ENCODE measurements at places on chromosomes 11 and 22. TPM values are rescaled to one million over a fixed set of nuclear protein-coding genes. Genes with fewer than 3 reads are reported as not detected.
A peak's percentile ranks its signal among the peaks of the same experiment; 100 is the strongest.

GRCh38 chr22:27684901-27685300 lies 116.7 kb downstream of the MN1 start:
- DNase-seq = no peak

- no peak for DNase-seq
Measured at GRCh38 chr11:20274031-20274430, 89.5 kb upstream of the HTATIP2 start.

DNA sequence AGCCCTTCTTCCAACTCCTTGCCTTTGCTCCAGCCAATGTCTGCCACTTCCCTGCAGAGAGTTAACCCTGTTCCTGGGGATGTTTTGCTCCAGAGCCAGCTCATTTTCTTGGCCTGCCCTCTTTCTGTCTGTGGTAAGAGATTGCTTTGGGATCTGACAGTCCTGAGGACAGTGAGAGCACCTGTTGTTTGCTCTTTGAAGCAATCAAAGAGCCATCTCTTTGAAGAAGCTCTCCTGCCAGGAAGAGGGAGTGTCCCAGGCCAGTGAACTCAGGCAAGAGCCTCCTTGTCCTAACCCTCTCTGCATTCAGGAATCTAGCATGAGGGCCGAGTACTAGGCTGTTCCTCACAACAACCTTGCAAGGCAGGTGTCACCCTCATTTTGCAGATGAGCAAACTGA lies 42.2 kb downstream of the TRAF6 start:
- DNase-seq = no peak

The AAMDC gene
- 18.5 TPM for total RNA-seq

- DNase-seq = peak; percentile 45
Measured at GRCh38 chr11:61962213-61963015, 5.0 kb downstream of the FTH1 start.

DNA sequence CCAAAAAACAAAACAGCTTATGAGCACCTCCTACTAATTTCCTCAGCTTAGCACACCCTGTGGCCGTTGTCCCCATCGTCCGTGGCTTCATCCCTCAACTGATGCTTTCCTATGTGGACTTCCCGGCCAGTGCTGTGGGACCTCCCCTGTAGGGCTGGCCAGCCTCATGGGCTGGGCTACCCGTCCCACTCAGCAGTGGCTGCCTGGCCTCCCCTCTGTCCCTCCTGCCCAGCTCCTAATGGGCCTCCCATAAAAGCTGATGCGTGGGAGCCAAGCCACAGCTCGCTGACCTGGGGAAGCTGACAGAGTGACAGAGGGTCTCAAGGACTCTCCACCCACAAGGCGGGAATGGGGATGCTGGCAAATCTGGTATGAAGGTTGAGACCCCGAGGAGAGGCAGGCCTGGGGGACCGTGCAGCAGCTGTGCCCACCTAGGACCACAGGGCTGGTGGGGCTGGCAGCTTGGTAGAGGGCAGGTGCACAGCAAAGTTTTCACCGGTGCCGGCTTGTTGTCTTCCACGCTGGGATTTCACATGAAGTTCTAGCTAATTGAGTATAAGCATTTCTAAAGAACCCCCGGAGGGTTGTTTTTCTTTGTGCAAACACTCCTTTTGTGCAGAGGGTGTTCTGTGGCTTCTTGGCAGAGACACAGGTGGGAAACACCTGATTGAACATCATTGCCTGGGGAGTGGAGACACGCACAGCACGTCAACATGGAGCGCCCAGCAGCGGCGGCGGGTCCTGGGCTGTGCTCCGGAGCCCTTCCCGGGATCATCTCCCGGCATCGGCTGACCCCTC lies 23.2 kb downstream of the TBX1 start:
- DNase-seq = no peak

DNA sequence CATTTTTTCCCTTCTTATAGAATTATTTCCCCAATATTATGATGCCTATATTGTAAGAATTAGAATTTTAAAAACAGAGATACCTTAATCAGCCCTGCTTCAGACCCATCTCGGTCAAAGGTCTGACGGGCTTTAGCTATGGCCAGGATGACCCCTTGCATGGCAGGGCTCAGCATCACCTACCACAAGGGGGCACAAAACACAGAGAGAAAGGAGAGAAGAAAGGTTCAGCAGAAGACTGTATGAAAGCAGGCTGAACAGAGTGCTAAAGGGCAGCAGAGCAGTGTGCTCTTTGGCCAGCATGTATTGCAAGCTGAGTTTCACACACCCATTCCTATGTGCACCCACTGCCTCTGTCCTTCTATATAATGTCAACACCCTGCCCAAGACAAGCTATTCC lies 26.8 kb downstream of the CLDN25 start:
- DNase-seq = peak; percentile 49

DNA sequence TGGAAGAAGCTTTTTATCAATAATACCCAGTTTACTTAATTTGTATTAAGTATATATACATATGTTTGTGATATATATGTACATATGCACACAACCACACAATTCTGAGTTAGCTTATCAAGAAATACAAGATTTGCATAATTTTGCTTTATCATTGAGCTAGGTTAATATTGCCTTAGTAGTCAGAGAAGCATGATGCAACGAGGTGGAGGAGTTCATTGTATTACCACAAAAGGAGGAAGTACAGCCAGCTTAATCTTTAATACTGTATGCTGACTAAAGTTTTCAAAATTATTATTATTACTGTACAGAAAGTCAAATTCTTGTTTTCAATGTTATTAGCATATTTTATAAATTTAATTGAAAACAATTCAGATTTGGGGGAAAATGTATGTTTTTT lies 278.4 kb upstream of the PDGFD start:
- DNase-seq = no peak

DNA sequence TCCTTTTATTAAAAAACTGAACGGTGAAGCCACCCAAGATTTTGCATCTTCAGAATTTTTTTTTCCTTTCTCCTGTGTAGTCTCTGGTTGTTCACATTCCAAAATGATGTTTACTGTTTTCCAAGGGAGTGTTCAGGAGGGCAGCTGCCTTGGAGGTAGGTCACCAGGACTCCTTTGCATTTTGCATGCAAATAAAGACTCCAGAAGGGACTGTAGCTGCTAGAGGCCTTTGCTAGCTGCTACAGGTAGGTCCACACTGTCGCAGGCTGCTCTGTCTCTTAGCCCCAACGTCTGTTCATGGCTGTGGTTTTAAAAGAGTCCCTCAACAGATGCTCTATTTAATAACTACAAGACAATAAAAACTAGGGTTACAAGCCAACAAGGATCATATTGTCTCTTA lies 11.4 kb downstream of the CTSC start:
- DNase-seq = no peak

DNA sequence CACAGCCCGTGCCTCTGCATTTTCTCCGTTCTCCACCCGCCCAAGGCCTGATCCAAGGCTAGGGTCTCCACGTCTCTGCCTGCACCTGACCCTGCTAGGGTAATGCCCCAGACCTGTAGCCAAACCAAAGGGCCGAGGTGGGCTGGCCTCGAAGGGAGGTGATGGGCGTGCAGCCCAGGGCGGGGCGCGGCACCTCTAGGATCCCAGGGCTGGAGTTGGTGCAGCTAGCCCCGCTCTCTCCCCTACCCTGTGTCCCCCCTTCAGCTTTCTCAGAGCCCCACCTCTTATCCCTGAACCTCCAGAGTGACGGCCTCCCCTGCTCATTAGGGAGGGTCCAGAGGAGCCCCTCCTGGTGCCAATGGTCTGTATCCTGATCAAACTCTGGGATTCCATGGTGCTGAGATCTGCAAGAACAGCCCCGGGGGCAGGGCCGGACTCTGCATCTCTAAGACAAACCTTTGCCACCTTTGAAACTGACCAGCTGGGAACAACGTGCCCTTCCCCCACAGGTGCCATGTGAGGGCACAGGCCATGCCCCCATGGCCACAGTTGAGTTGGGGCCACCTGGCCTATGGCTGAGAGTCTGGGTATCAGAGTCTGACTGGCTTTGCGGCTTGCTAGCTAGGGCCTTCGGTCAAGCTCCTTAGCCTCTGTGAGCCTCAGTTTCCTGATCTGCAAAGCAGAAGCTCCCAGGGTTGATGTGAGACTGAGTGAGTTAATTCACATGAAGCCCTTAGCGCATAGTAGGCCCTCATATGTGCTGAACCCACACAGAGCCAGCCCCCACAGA lies 23.1 kb upstream of the CBX7 start:
- peak; percentile 45 for DNase-seq

GRCh38 chr11:74572349-74572748 lies 20.0 kb upstream of the POLD3 start:
- no peak for DNase-seq

GRCh38 chr22:41917903-41918791 lies 3.3 kb upstream of the SHISA8 start:
- no peak for DNase-seq

The KRTAP5-1 gene
- total RNA-seq = not detected

GRCh38 chr11:116580799-116581198 lies 192.0 kb downstream of the BUD13 start:
- DNase-seq = no peak

GRCh38 chr11:102225689-102226568 lies 91.4 kb upstream of the BIRC3 start:
- DNase-seq = no peak

- no peak for DNase-seq
Measured at GRCh38 chr11:58574881-58575280, 775 bp downstream of the LPXN start.

DNA sequence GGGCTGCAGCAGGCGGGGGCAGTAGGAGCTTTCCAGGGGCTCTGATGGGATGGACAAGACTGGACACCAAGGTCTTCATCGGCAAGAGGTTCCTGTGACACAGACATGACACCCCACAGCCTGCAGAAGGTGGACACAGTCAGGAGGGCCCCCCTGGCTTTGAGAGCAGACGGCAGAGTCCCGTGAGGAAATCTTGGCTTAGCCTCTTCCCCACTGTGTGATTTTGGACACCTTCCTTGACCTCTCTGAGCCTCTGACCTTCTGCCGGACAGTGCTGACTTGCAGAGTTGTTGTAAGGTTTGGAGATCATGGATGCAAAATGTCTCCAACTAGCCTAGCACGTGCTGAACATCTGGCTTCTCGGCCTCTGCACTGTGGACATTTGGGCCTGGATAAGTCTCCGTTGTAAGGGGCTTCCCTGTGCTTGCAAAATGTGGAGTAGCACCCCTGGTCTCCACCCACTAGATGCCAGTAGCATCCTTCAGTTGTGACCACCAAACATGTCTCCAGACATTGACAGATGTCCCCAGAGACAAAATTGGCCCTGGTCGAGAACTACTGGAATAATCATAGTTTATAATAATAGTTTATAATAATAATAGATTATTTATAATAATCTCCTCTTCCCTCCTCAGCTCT lies 54.6 kb downstream of the MCM5 start:
- no peak for DNase-seq

GRCh38 chr22:28896611-28897010 lies 13.2 kb downstream of the ZNRF3 start:
- no peak for DNase-seq

DNA sequence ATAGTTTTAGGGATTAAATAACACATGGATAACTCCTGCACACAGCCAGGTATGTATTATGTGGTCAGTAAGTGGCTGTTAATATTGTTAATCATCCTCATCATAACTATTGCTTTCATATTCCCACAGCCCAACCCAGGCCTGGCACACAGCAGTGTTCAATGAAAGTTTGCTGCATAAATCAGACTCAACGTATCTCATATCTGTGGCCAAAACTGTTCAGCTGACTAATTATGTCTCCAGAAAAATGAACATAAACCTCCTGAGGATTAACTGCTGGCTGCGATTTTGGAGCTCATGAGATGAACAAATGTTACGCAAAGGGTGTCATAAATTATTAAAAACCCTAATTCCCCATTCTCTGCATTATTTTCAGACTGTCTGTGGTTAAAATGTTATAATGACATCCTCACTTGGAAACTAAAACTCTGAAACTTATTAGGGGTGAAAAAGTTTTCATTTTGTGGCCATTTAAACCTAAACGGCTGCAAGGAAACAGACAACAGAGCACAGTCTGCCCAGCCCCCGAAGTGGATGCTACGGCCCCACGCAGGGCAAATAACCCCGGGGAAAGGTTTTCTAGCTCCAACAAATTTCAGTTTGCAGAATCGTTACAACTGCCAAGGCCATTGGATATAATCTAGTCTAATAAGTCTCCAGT lies 17.3 kb downstream of the ABCC8 start:
- DNase-seq = no peak

DNA sequence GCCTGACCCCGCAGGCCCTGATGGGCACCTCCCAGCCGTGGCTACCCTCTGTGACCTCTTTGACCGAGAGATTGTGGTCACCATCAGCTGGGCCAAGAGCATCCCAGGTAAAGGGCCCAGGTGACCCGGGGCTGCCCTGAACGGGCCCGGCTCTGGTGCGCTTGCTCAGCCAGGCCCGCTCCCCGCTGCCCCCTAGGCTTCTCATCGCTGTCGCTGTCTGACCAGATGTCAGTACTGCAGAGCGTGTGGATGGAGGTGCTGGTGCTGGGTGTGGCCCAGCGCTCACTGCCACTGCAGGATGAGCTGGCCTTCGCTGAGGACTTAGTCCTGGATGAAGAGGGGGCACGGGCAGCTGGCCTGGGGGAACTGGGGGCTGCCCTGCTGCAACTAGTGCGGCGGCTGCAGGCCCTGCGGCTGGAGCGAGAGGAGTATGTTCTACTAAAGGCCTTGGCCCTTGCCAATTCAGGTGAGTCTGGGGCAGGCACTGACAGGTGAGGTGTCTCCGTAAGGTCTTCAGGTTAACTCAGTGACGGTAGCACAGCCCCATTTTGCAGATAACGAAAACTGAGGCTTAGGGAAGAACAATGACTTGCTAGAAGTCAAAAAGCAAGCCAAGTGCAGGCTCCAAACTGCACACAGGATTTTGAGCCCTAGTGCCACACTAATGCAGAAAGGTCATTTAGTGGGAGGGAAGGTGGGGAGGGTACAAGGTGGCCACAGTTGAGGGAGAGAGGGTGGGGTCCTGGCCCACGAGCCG lies 2.4 kb downstream of the TRMT112 start:
- peak; percentile 46 for DNase-seq

- no peak for DNase-seq
Measured at GRCh38 chr22:29825578-29825977, 12.5 kb downstream of the ASCC2 start.

DNA sequence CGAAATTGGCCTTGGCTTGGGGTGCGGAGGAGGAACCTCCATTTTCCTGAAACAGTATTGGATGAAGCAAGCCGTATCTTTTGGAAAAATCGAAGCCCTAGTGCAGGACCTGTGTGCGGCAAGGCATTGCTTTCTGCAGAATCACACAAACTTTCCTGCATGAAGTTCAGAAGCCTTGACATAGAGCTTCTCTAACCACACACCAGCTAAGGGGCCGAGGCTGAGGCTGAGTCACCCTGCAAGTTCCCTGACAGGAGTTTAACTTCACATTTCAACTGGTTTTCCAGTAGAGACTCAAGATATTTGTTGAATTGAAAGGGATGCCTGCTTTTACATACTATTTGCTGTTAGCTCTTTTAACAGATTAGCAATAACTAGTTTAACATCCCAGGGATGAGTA lies 67.8 kb downstream of the TCF20 start:
- no peak for DNase-seq

DNA sequence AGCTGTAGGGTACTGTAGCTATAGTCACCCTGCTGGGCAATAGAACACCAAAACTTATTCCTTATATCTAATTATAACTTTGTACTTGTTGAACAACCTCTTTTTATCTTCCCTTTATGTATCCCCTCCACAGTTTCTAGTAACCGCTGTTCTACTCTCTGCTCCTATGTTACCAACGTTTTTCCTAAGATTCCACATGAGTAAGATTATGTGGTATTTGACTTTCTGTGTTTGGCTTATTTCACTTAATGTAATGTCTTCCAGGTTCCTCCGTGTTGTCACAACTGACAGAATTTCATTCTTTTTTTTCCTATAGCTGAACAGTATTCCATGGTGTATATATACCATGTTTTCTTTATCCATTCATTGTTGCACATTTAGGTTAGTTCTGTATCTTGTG lies 258.4 kb downstream of the DYNC2H1 start:
- no peak for DNase-seq

All from left lobe of liver (tissue), 2 donors.